ENCODE measurements at places on chromosomes 13 and 19. TPM values are rescaled to one million over a fixed set of nuclear protein-coding genes. Genes with fewer than 3 reads are reported as not detected.

ZNF223 gene
- polyA plus RNA-seq, result 2.1 TPM

SYNE4 gene
- 0.16 TPM for polyA plus RNA-seq

ZNF865 gene
- 1.4 TPM for polyA plus RNA-seq

SYCN gene
- not detected for polyA plus RNA-seq
